ENCODE measurements at places on chromosomes 1 and 21. TPM values are rescaled to one million over a fixed set of nuclear protein-coding genes. Genes with fewer than 3 reads are reported as not detected.

- DNase-seq: no peak
Measured at GRCh38 chr1:226731257-226731893, 7.7 kb downstream of the ITPKB start.

DNA sequence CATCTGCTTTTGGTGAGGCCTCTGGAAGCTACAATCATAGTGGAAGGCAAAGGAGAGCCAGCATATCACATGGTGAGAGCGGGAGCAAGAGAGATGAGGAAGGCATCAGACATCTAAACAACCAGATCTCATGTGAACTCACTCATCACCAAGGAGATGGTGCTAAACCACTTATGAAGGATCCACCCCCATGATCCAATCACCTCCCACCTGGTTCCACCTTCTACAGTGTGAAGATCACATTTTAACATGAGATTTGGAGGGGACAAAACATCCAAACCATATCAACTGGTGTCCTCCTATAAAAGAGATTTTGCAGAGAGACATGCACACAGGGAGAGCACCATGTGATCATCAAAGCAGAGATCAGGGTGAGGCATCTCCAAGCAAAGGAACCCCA lies 578.6 kb downstream of the MATN1 start:
- no peak for DNase-seq

DNA sequence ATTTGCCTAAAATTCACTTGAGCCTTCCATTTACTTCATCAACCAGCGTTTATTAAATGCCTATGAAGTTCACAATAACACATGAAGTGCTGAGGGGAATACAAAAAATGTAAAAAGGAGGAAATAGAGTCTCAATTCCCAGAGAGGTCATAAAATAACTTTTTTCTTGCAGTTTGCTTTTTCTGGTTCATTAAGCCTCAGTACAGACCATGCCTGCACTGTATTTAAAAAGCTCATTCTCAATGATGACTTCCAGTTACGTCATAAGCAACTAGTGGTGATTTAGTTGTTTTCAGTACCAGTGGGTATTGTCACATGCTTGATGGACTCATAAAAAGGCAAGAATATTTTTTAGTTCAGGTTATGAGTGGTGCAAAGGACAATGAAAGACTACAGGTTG lies 160.1 kb upstream of the UBE2U start:
- DNase-seq: no peak

DNA sequence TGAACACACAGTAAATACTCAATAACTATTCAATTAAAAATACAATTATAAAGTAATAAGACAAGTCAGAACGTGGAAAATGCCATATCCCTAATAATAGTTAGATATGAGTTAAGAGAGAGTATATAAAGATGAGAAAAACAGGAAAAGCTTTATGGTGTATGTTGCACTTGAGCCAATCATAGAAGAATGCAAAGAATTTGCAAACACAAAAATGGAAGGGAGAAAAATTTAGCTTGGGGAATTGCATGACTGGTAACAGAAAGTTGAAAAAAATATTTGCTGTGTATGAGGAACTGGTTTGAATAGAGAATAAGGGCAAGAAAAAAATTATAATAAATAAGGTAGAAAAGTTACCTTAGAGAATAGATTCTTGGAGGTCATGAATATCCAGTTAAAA lies 739.6 kb upstream of the CXADR start:
- DNase-seq: no peak

DNA sequence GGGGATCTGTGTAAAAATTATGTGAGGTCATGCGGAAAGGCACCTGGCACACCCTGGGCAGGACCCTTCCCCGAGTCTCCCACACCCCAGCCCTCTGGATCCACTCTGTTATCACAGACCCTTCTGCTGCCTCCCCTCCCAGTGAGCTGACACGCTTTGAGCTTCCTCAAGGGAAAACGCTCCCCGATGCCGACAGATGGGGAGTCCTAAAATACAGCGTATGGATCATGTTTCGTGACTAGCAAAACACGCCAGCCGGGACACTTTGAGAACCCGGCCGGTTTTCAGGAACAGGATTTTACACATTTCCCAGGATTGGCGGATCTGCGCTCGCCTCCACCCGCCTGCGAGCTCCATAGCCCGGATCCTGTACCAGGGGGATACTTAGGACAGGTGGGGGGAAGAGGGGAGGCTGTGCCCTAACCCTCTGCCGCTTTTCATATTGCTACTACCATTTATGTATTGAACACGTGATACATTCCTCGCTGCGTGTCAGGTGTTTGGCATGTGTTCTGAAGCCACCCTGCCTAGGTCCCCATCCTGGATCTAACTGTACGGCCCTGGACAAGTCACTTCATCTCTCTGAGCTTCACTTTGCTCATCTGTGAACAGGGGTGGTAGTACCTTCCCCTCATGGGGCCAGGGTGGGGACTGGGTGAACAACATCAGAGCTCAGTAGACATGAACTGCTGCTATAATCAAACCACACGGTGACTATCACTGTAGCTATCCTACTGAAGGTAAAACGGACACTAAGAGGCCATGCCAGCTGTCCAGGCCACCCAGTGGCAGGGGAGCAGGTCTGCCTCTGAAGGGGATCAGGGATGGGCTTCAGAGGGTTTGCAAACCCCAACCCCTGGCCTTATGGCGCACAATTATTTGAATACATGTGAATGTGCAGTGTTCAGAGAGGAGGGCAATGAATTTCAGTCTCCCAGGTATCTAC lies 63.2 kb downstream of the SSBP3 start:
- no peak for DNase-seq

GRCh38 chr1:12450090-12450755 lies 167.8 kb downstream of the DHRS3 start:
- no peak for DNase-seq

DNA sequence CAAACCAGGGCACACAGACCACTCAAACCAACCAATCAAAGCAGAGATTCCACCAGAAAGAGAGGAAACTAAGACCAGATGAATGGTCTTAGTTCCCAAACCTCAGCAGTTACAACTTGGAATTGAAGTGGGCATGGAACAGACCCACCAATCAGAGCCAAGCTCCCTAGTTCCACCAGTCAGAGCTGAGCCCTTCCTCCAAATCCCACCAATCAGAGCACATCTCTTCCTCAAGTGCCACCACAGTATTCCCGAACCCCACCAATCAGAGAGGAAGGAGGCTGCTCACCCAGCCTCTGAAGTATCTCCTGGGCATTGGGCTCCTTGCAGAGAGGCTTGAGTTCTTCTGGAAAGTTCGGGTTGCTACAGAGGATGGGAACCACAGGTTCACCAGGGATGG lies 1.4 kb downstream of the GUCA2A start:
- no peak for DNase-seq

DNA sequence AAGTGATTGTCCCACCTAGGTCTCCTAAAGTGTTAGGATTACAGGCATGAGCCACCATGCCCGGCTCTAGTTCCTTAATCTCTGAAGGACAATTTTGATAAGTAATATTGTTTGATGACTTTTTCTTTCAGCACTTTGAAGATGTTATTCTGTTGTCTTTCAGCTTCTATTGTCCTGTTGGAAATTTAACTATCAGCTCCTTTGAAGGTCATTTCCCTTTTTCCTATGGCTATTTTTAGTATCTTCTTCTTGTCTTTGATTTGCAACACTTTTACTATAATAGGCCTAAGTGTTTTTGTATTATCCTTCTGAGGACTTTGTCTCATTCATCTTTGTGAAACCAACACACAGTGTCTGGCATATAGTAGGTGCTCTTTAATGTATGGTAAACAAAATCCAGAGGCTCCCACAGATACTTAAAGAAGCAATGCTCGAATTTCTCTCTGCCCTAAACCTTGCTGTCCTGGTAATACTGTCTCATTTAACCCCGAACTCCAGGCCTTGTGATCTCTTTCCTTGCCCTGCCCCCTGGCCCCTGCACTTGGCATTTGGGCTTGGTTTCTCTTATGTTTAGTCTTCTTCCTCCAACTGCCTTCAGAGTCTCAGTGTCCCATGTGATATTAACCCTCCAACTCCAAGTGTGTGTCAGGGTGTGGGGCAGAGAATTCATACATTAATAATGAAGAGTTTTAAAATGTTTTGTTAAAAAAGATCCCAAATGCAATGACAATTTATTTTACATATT lies 19.0 kb upstream of the AGO1 start:
- no peak for DNase-seq

- no peak for DNase-seq
Measured at GRCh38 chr1:204560590-204561150, 44.5 kb downstream of the MDM4 start.

- DNase-seq: no peak
Measured at GRCh38 chr21:39840373-39841097, 26.7 kb upstream of the PCP4 start.

CAPN2 gene
- total RNA-seq: 92.9 TPM

BNIPL gene
- 0.37 TPM for total RNA-seq

ANGPTL1 gene
- 3.3 TPM for total RNA-seq

SRGAP2C gene
- 78.6 TPM for total RNA-seq

UMODL1 gene
- 0.85 TPM for total RNA-seq

RCOR3 gene
- total RNA-seq: 57.6 TPM

All from spleen (tissue), 13 donors.